ENCODE measurements at places on chromosomes 3 and 15.

GRCh38 chr3:133832802-133833144 lies 27.2 kb downstream of the SRPRB start:
- DNase-seq: no peak

- no peak for DNase-seq
These were observed 33.6 kb downstream of the KIF15 start for GRCh38 chr3:44795197-44795596.

GRCh38 chr3:10432931-10433330 lies 72.5 kb downstream of the ATP2B2 start:
- DNase-seq: no peak

GRCh38 chr15:47971637-47972036 lies 149.2 kb upstream of the SLC24A5 start:
- no peak for DNase-seq

GRCh38 chr15:60093273-60094067 lies 89.4 kb downstream of the FOXB1 start:
- DNase-seq: no peak

GRCh38 chr3:46375814-46376213 lies 5.1 kb downstream of the CCR5 start:
- DNase-seq: no peak

DNA sequence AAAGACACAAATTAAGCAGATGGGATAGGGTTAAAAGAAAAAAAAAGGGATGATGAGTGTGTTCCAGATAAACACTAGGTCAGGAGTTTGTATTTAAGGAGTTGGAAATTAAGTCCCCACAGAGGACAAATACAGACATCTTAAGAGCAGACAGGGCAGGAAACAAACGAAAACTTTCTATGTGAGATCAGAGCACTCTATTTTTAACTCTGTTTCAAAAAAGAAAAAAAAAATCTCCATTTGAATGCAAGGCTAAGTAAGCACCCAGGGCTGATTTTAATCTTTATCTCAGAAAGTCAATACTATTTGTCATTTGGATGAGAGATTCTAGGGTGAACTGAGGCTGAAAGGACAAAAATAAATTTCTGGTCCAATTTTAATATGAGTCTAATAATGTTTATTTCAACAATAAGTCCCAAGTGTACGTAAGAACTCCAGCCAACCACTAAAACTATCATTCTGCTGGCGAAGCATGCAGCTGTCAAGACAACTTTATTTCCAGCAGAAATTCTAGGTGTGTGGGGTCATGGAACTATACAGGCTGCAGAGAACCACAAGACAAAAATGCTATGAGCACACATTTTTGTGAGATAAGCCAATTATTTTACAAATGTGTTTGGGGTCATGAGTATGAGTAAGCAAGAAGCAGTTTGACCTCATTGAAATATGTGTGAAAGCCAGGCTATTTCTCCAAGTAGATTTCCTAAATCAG lies 186.1 kb downstream of the FMN1 start:
- DNase-seq: no peak

- DNase-seq: no peak
These were observed 18.6 kb upstream of the SEC13 start for GRCh38 chr3:10339376-10339955.

- DNase-seq: no peak
These were observed 33.7 kb downstream of the ARMC8 start for GRCh38 chr3:138220788-138221187.

DNA sequence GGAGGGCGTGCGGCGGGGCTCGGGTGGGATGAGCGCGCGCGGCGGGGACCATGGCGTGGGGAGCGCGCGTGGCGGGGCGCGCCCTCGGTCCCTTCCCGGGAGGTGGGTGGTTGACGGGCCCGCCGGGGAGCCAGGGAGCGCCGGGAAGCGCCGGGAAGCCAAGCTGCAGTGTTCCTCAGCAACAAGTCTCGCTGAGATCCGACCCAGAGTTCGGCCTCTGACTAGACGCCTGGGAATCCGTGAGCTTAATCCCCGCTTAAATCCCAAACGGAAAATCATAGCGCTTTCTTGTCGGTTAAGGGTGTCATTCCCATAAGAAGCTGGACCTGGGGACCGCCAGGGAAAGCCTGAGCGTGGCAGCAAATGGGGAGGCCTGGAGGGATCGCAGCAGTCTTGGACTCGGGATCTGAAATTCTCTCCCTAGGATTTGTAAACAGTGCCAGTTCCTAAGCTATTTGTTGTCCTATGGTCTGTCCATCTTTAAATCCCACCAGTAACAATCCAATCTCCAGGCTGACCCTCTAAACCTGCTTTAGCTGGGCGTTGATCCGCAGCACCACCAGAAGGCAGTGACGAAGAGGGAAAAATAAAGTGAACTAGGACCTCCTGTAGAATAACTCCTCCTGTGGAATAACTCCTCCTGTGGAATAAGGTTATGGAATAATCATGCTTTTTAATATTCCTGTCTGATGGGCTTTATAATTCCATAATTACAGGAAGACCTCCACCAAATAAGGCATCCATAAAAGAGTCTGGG lies 570 bp upstream of the NEDD4 start:
- no peak for DNase-seq

GRCh38 chr3:171480526-171480925 lies 20.3 kb upstream of the TNIK start:
- peak; percentile 73 for DNase-seq

DNA sequence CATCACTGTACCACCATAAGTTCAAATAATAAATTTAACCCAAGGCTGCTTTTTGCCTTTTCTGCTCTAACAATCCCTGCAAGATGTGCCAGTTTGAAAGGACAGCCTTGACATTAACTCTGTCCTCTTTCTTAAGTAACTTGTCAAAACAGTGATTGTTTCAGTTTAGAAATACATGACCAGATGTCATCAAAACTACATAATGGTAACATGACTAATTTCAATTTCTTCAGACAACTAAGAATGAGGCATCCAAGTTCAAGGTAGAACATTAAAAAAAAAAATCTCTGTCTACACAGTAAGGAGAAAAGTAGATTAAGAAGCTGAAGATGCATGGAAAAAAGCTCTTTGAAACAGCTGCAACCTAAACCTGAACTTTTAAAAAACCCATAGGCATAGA lies 47.4 kb downstream of the SHQ1 start:
- peak; percentile 23 for DNase-seq

GRCh38 chr3:143989461-143989860 lies 17.8 kb downstream of the DIPK2A start:
- DNase-seq: no peak
